CD4-positive, alpha-beta T cell treated with Interleukin-15 for 1 hour (primary cell): ENCODE measurements at places on chromosomes 6 and 20.

- DNase-seq, result no peak
Measured at GRCh38 chr20:6421321-6422248, 298.8 kb upstream of the FERMT1 start.

DNA sequence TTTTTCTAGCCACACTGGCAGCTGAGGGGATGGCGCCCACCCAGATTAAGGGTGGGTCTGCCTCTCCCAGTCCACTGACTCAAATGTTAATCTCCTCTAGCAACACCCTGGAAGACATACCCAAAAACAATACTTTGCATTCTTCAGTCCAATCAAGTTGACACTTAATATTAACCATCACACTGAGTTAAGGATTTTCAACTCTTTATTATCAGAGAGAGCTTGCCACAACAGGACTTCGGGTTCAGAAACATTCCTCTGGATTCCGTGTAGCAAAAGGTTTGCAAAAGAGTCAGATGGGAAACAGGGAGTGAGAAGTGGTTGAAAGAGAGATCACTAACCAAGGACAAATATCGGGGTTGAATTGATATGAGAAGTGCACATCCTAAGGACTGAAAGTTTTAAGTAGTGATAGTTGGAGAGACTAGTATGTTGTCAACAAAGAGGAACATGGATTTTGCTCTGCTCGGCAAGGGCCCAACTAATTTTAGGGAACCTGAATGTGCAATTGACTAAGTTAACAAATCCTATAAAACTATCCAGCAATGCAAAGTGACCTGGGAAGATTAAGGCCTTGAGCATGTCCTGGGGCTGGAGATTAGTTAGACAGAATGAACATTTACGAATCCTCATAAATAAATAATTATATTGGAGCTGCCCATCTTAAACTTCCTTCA, 137.0 kb upstream of the TENT5A start:
- no peak for DNase-seq

GRCh38 chr6:56199956-56200355, 47.4 kb downstream of the COL21A1 start:
- no peak for DNase-seq

DNA sequence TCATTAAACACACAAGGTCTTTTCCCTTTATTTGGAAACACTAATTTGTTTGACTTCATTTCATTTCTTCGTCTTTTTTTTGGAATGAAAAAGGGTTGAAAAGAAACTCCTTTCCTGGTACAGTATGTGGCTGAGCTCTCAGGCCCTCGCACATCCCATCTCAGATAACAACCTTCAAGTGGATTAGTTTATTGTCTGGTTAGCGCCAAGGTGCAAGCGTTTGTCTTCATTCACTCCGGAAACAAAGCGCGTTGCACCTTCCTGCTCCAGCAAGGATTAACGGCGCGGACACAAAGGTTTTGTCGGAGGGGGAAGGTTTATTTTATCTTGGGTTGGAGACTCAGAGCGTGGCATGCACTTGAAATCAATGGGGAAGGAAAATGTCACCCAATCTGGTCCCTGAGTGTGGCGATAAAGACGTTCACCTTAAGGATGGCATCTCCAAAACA, 5.3 kb upstream of the NKX2-2 start:
- no peak for DNase-seq

DNA sequence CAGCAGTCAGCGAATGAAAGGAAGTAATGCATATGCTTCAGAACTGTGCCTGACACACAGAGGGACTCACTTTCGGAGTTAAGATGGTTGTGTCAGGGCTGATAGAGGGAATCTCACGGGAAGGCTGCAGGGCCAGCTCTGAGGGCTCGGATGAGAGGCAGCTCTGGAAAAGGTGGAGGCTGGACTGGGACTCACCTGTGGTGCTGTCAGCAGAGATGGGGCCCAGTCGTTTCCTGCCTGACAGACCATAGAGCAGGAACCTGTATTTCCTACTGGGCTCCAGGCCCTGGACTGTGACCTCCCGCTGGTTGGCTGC, 9.3 kb downstream of the CYP21A2 start:
- no peak for DNase-seq

- DNase-seq, result no peak
Measured at GRCh38 chr6:128259730-128260685, 260.4 kb downstream of the PTPRK start.
